Activated T-cell treated with anti-CD3 and anti-CD28 coated beads for 24 hours (primary cell): ENCODE measurements at places on chromosomes 4 and X.
A peak's percentile ranks its signal among the peaks of the same experiment; 100 is the strongest.

DNA sequence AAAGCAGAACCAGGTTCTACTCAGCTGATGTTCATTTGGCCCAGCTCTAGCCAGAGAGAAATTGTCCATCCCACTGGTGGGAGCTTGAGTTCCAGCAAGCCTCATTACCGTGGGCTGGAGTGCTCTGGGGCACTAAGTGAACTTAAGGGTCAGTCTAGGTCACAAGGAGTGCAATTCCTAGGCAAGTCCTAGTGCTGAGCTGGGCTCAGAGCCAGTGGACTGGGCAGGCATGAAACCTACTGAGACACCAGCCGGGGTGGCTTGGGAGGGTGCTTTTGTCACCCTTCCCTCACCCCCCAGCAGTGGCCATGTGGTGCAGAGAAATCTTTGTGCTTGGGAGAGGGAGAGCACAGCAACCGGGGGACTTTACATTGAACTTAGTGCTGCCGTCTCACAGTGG is 39.4 kb downstream of the GSX2 start:
- DNase-seq: no peak

- DNase-seq: no peak
Observed at GRCh38 chr4:123495530-123495929, 98.9 kb downstream of the SPRY1 start.

- DNase-seq: no peak
Observed at GRCh38 chr4:159764343-159764952, 661.6 kb downstream of the RAPGEF2 start.

DNA sequence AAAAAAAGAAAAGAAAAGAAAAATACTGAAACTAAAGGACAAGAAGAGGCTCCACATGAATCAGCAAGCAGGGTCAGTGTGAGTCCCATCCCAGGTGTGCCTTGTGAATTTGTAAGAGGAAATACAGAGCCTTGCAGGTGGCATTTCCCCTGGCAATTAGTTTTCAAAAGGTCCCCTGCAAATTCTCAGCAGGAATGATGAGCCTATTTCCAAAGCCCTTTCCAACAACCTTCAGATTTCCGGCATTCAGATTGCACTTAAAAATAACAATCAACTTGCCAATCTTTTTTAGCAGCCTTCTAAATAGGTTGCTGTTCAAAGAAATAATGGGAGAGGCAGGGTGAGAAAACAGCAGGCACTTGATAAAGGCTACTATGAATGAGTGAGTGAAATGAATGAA is 66.4 kb upstream of the OR13H1 start:
- DNase-seq: no peak

DNA sequence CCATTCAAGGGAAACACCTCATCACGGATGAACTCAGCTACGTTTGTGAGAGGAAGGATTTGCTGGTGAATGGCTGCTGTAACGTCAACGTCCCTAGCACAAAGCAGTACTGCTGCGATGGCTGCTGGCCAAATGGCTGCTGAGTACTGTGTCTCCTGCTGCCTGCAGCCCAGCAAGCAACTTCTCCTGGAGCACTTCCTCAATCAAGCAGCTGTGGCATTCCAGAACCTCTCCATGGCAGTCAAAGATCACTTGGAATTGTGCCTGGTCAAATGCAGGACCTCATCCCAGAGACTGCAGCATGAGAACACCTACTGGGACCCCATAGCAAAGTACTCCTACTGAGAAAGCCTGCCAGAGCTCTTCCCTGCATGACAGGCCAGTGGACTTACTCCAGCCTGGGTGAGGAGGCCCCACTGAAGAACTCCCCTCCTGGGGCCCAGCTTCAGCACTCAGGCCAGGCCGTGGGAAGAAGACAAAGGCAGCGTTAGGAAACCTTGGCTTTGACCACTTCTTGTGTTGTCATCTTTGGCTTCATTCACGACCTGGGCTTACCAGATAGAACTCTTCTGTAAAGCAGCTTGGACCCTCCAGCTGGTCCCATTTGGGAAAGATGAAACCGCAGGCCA is 244.3 kb downstream of the RBMX2 start:
- DNase-seq: no peak

DNA sequence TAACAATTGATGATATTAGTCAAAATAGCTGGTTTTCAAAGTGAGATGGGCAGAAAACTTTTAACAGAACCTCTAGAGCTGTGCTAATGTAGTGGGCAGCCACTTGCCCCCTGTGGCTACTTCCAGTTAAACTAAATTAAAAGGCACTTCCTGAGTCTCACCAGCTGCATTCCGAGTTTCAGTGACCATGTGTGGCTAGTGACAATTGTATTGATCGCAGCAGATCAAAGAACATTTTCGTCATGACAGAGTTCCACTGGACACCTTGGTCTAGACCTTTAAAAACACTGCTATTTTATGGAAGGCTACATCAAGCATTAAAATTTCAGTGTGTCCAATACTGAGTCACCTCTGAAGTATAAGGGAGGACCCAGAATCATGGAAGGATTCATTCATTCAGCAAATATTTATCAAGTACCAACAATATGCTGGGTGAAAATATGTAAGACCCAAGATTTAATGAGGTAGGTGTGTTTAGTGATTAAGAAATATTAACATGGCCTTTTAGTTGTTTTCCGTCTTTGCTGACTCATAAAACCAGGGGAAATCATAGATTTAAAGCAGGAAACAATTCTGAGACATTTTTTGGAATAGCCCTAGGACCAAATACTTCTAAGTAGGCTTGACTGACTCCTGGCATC is 5.1 kb upstream of the FAT1 start:
- DNase-seq: no peak

DNA sequence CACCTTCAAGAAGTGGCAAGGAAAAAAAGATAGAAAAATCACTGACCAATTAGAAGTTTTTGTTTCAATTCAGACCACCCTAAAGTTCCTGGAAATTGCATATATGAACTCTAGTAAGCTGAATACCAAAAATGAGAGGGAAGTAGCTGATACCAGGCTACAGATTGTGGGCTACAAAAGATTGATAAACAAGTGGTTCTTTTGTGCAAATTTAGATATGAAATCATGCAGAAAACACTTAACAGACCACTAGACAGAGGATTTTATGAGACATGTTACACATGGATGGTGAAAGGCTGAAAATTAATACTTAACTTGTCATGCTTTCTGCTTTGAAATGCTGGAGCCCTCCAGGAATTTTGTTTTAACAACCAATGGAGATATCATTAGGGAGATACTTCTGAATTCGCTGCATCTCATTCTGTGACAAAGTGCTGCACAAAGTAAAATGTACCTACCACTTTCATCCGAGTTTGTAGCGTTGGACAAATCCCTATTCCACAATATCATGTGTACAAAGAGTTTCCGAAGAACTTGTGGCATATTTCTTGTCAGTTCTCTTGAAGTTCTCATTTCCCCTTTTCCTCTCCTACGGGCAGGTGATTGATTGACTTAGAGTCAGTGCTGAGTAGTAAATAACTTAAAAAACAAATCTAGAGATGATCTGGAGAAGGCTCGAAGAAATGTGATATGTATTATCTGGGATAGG is 235.0 kb downstream of the PALLD start:
- no peak for DNase-seq

DNA sequence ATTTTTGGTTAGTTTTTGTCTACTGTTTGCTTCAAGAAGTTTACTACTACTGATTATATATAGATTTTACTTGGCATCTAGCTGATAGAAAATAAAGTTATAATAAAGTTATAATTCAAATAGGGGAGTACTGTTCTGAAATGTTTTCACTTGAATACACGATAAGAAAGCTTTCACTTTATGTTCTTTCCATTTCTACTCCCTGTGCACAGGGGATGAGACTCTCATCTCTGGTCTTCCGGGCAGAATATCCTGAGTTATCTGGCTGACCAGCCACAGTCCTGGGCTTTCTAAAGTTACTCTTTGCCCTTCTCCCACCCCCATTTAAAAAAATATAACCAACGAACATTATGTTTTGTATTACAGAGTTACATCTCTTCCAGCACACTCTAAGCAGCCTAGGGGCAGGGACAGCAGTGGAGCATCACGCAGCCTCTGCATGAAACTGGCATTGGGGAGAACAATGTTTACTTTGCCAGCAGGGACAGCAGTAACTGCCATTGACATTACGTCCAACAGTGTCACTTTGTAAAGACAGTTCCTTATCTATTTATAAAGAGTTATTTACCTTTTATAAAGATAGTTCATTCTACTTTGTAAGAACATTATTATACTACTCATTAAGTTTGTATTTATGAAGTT is 64.3 kb downstream of the METTL14 start:
- DNase-seq: no peak

- DNase-seq: no peak
Observed at GRCh38 chrX:68433155-68433980, at the start of gene OPHN1. TSS of gene OPHN1 (minus strand) at chrX:68433495. CDS start at chrX:68433020, 475 bp downstream.

DNA sequence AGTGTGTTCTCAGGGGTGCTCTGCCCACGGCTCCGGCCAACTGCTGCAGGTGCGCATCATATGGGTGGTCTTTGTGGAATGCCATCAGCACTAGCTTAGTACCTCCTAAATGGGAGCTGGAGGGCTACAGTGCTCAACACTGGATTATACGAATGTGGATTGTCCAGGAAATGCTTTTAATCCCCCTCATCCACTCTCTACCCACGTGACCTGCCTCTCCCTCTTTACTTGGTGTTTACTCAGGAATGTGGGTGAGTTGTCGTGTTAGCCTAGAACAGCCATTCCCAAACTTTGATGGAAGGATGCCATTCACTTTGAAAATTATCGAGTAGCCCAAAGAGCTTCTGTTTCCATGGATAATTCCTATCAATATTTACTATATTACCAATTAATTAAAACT is 150.8 kb downstream of the PTTG2 start:
- no peak for DNase-seq

DNA sequence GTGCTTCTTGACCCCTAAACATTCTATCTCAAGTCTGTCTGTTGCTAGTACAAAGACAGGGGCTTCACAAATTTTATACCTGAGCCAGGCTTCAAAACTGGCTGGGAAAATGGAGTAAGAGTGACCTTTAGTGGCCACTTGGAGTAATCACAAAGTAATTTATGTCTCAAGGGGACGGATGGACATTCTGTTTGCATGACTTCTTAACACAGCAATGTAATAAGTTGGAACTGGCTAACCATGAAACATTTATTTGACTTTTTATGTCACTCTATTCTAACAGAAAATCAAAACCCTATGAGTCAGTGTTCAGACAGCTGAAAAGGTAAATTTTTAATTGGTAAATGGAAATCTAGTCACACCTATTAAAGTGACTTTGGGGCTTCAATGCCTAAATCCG is 600.6 kb downstream of the ANKRD50 start:
- no peak for DNase-seq

- no peak for DNase-seq
Observed at GRCh38 chr4:166230841-166231240, 357.8 kb downstream of the TLL1 start.

GRCh38 chr4:74555231-74555630 is 110.3 kb downstream of the AREG start:
- no peak for DNase-seq

DNA sequence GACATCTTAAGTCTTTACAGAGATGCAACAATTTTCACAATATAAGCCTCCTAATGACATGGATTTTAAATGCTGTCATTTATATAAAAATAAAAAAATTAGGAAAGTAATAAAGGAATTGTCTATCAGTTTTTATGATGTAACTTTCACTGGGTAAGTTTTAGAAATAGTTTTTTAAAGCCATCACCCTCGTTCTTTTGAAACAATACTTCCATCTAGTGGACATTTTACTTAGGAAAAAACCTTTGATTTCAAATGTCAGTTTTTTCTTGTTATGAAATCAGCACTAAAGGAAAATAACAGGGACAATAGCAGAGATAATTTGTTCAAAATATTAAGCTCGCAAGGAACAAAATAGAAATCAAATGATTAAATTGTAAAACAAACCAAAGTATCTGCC is 24.3 kb upstream of the NDNF start:
- DNase-seq: no peak

DNA sequence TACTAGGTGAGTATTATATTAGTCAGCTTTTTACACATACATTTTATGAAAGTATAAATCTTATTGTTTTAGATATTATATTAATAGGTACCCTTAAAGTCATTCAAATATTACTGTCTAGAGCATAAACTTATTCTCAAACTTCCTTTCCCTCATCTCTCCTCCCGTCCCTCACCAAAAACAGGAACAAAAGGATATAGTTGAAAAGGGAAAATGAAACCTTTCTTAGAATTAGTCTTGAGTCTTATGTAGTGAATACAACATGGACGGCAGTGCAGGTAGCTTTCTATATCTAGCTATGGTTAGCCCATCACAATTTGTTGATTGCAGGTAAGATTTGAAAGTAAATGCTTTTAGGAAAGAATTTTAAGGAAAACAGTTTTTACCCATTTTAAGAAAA is 65.6 kb downstream of the RBPJ start:
- no peak for DNase-seq

- DNase-seq: no peak
Observed at GRCh38 chr4:14046642-14047041, 419.1 kb upstream of the BOD1L1 start.

DNA sequence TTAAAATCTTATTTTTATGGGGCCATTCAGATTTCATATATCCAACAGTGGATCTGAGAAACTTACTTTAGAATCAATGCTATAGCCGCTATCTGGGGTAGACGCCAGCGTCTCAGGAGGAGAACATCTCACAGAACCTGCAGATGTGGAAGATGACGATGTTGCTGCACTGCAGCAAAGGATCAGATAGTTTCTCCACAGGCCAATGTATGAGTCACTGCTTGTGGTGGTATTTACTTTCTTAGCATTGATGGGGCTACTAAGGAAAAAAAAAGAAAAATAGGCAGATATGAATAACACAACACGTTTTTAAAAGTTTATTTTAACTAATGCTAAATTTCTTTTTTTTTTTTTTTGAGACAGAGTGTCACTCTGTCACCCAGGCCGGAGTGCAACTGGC is 85.9 kb downstream of the ZAR1 start:
- no peak for DNase-seq

GRCh38 chr4:165289423-165289785 is 38.1 kb upstream of the MSMO1 start:
- no peak for DNase-seq

DNA sequence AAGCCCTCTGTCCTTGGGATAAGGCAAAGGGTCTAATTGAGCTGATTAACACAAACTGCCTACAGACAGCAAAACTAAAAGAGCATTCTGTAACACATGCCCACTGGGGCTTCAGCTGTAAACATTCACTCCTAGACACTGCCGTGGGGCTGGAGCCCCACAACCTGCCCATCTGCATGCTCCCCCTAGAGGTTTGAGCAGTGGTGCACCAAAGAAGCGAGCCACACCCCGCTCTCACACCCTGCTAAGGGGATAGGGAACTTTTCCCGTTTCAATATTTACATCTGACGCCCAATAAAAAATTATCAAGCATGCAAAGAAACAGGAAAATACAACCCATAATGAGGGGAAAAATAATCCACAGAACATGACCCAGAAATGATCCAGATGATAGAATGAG is 46.9 kb upstream of the HSD17B10 start:
- DNase-seq: peak; percentile 1

DNA sequence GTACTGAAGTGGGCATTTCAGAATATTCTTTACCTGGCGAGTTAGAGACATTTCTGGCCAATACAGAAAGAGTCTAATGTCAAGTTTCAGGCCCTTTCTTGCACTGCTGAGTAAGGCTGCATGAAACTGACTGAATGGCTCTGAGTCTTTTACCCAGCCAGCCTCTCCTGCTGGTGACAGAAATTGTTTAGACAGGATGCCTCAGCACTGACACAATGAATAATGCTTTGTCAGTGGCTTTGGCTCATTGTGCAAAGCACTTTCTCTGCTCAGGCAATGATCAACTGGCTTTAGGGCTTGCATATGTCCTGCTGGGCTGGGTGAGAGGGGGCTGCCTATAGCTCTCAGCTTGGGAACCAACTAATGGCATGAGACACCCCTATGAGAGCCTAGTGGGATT is 45.5 kb downstream of the CLNK start:
- no peak for DNase-seq

- no peak for DNase-seq
Observed at GRCh38 chrX:100681599-100681998, 37.6 kb downstream of the SRPX2 start.

GRCh38 chr4:111649308-111649707 is 495.9 kb upstream of the FAM241A start:
- DNase-seq: no peak
